ENCODE measurements at places on chromosomes 1 and 21.

GRCh38 chr1:154945160-154945961 is 8.8 kb upstream of the PMVK start:
- no peak for DNase-seq

DNA sequence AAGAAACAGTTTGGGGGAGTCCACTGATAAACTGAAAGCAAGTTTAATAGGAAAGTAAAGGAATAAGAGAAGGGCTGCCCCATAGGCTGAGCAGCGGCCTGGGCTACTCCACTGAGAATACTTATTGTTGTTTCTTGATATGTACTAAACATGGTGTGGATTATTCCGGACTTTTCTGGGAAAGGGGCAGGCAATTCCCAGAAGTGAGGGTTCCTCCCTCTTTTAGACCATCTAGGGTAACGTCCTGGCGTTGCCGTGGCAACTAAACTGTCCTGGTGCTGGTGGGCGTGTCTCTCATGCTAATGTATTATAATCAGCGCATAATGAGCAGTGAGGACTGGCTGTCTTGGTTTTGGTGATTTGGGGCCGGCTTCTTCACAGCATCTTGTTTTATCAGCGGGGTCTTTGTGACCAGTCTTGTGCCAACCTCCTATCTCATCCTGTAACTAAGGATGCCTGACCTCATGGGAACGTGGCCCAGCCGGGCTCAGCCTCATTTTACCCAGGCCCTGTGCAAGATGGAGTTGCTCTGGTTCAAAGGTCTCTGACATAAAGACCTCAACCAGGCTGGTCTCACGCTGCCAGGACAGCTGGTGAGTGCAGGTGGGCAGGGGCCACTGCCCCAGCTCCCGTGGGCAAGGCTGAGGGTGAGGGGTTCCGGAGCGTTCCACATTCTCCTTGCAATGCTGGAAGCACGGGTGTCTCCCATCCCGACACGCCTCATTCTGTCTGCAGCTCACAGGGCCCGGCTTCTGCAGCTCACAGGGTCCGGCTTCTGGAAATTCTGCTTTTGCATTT is 19.6 kb upstream of the C1orf159 start:
- no peak for DNase-seq

DNA sequence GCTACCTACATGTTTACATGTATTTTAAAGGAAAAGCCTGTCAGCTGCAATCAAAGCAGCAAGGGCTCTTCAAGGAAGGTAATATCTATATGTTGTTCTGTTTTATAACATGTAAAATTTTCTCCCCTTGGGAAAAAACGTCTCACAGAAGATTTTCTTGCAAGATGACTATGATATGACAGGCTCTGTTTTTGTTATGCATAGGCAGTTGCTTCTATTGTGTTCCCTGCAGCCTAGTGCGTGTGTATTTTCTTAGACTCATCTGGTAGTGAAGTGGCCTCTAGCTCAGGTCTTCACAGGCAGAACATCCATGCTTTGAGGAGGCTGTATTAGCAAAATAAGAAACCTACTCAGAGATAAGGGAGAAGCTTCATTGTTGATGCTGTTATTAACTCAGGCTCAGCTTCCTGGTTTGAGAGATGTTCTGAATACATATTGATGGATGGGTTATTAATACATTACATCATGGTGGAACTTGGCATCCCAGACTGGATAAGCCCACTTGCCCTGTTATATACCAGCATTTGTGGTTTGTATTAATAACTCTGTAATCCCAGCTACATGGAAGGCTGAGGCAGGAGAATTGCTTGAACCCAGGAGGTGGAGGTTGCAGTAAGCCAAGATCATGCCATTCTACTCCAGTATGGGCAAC is 35.8 kb downstream of the LAMC1 start:
- DNase-seq = no peak

DNA sequence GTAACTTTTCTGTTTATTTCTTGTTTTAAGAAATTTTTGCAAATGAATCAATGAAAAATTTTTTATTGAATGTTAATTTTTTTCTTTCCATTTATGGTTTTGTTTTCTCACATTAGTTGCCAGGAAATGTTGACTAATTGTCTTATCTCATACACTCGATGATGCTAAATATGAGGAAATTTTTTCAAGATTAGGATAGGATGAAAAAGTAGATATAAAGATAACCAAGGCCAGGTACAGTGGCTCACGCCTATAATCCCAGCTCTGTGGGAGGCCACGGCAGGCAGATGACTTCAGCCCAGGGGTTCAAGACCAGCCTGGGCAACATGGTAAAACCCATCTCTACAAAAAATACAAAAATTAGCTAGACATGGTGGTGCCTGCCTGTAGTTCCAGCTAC is 12.6 kb downstream of the LAX1 start:
- no peak for DNase-seq

DNA sequence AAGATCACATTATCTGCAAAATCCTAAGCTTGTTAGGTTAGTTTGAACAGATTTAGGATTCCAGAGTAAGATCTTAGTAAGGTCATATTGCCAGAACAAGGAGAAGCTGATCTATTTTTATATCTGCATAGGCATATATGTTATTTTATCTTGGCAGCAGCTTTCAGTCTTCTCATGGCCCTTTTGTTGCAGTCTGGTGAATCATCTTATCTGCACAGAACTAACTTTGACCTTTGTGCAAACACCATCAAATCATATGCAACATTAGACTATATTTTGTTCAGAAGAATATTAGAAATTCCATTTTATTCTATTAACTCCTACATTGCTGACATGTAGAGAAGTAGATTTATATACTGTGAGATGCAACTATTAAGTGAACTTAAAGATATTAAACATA is 107.3 kb downstream of the CLEC20A start:
- DNase-seq = no peak

GRCh38 chr1:168676029-168676812 is 52.8 kb downstream of the DPT start:
- DNase-seq = peak; percentile 33

DNA sequence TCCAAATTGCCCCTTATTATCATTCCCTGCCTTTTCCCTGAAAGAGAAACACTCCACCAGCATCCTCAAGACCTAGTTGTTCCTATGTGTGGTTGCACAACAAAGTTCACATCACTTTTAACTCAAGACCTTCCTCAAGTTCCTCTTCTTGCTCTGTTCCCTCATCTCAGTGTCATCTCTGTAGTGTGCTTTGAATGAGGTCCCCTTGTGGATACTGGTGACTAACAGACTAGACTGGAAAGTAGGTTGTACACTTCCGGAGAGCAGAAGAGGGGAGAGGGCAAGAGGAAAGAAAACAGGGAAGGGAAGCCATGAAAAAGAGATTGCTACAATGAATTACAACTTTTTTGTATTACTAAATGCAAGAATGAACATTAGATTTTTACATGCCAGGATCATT is 853.8 kb downstream of the USP25 start:
- no peak for DNase-seq

DNA sequence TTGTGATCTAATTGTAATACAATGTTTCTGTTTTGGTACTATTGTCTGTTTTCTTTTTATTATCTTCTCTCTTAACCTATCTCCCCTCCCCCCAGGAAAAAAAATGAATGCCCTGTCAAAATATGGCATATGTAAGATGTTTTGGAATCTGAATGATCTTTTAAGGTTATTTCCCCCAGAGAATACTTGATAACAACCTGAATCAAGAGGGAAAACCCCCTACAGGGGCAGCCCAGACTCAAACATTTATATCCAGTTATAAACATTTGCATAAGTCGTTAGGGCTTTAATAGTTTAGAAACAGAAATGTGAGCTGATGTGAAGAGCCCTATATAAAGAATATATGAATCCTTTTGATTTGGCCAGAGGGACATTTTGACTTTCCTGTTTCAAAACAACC is 169.5 kb downstream of the VAV3 start:
- no peak for DNase-seq

GRCh38 chr1:162081316-162081715 is 11.8 kb downstream of the NOS1AP start:
- DNase-seq = no peak

DNA sequence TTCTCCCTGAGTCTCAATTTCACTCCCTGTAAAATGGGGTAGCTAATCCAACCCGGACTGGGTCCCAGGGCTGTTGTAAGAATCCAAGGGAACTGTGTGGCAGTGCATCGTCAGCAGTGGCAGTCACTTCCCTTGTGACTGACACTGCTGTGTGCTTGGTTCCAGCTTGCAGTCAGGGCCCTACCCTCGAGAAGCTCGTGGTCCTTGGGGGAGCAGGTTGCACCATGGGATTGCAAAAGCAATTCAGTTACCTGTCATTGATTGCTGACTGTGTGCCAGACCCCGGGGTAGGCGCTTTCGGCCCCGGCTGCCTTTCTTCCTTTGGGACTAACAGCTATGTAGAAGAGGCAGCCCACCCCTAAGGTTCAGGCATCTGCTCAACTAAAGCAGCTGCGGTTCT is 2.9 kb downstream of the PTPRF start:
- DNase-seq = no peak

GRCh38 chr21:39911286-39912199 is 44.3 kb downstream of the PCP4 start:
- no peak for DNase-seq

DNA sequence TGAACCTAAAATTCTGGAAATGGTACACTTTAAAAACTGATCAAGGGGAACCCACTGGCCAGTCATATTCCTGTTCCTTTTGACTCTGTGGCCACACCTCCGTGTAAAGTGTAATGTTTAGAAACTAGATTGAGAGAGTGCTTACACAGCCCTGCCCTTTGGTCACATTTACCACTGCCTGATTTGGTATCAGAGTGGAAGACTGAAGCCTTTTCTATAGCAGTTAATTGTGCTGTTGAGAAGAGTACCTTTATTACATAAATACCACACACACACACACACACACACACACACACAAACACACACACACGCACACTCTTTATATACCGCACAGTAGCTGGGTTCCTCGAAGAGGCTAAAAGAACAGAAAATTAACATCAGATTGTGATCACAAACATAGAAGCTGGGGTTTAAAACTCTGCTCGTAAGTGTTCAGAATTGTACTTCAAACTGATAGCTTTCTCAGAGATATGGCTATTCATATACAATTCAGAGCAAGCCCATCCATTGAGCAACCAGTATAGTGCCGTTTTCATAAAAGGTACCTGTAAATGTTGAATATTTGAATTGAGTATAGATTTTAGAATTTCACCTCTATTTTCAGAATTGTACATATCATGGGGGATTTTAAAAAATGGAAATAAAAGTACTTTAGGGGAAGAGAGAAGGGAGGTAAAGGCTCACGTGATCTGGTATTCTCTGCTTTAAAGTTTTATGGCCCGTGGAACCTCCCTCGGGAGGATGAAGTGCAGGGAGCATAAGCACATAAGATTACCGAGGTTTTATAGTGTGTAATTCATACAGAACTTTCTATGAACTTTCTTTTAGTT is 37.5 kb downstream of the CAMTA1 start:
- DNase-seq = no peak

- no peak for DNase-seq
Observed at GRCh38 chr1:183390561-183390960, 27.6 kb downstream of the NMNAT2 start.

DNA sequence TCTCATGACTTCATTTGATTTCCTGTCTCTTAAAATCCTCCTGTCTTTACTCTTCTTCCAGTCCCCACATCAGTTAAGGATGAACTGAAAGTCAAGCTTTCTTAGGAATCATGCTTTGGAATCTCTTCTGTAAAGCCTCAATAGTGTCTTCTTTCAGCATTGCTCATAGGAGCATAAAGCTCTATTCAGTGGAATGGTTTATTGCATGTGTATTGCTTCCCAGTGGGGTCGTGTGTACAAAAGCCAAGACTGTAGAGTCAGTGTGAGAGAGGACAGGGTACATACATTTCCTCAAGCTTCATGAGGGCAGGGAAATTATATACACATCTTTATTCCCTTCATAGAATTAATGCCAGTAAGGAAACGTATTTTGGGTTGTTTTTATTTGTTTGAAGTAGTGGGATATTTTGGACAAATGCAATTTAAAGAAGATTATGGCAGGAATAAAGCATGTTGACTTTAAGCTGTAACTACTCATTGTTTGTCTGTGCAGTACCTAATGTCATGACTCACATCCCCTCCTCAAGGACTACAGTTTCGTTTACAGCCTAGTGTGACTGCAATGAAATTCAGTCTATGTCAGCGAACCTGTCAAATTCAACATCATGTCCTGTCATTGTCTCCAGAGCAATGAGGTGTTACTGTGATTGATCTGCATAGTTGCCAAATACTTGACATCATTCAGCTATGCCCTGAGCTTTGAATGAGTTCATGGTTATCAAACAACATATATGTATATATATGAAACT is 2164.2 kb downstream of the NCAM2 start:
- no peak for DNase-seq

Measured in GM03348 (cell line).